ENCODE measurements at places on chromosomes 2 and 18.

DNA sequence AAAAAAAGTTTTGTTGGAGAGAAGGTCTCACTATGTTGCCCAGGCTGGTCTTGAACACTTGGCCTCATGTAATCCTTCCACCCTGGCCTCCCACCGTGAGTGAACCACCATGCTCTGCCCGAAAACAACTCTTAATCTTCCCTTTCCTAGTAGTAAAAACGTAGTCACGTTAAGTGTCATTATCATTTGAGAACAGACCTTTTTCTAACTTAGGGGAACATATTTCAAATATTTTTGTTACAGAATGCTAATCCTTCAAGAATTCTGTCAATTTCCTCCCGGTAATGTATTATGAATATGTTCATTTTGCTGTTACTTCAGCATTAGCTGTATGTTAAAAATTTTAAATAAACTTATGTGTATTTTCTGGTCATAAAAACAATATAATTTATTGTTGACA, 49.7 kb downstream of the MTA3 start:
- DNase-seq: no peak

DNA sequence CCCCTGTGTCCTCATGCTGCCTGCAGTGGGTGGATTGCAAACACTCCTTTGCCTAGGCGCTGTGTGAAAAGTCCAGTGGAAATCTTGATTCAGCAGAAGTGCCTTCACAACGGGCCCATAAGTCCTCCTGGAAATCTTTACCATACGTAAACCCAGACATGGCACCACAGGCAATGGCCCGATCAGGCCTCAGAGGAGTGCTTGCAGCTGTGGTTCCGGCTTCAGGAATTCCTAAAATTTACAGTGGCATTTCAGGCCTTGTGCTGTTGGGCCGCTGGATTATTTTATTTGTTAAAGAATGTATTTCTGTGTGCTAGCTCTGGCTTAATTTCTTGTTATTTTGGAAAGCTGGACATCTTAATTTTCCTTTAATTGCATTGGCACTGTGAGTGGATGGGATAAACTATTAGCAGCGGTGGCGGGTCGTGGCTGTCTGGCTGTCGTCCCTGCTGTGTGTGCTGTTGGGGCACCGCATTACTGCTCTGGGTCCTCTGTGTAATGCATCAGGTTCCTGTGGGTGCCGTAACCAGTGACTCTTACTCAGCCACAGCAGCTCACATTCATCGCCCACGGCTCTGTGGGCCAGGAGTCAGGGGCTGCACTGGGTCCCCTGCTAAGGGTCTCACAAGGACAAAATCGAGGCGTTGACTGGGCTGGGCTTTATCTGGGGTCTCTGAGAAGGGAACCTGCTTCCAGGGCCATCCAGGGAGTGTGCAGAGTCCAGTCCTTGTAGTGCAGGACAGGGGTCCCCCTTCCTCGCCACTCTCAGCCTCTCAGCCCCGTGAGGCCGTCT, 73.1 kb downstream of the RTP5 start:
- no peak for DNase-seq

DNA sequence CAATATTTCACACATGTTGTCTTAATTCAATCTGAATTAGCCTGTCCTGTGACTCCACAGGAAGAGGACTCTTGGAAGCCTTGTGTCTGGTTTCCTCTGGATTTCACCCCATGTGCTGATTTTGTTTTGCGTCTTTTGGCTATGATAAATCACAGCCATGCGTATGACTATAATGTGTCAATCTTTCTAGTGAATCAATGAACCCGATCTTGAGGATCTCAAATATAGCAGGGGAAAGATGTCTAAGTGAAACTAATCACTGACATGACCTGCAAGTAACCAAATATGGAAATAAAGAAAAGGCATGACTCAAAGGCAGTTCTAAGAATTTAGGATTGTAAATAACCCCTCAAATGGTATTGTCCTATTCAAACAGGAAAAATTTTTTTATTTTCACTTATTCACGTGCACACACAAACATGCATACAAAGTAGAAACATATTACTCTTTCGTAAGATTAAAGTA, 8.2 kb downstream of the WDFY1 start:
- no peak for DNase-seq

- no peak for DNase-seq
Measured at GRCh38 chr2:24771061-24771460, 22.1 kb downstream of the PTRHD1 start.

GRCh38 chr2:10310309-10310888, 7.7 kb downstream of the HPCAL1 start:
- DNase-seq: no peak

DNA sequence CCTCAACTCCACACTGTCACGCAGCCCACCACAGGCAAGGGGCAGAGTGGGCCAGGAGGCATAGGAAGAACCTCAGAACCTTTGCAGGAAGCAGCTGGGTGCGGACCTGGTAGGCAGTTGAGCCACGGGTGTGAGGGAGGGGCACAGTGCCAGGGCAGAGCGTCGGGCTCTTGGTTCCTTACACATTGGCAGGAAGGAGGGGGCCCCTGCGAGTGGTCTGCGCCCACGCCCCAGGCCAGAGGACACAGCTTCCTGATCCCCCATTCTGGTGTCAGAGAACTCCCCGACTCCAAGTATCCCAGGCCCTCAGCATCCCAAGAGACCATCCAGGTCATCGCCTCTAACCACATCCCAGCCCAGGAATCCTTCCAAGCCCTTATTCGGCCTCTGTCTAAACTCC, 61.5 kb downstream of the TNS1 start:
- no peak for DNase-seq

DNA sequence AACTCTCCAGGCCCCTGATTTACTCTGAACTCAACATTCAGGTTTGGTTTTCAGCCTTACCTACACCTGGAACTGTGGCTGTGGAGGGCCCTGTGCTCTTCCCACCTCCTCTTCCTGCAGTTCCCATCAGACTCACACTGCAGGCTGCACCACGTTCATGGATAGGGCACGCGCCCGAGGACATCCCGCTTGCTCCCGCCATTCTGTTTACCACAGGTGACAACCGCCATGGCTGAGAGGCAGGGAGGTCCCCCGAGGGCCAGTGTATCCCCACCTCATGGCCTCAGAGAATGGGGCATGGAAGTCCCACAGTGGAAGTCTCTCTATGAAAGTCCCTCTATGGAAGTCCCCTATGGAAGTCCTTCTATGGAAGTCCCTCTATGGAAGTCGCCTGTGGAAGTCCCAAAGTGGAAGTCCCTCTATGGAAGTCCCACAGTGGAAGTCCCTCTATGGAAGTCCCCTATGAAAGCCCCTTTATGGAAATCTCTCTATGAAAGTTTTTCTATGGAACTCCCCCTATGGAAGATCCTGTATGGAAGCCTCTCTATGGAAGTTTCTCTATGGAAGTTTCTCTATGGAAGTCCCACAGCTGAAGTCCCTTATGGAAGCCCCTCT, 358.4 kb upstream of the SALL3 start:
- no peak for DNase-seq

GRCh38 chr18:4842287-4842686, 354.8 kb downstream of the AKAIN1 start:
- DNase-seq: no peak
